Thyroid gland (tissue), 4 donors: ENCODE measurements at places on chromosomes 13 and 19. TPM values are rescaled to one million over a fixed set of nuclear protein-coding genes. Genes with fewer than 3 reads are reported as not detected.

DNA sequence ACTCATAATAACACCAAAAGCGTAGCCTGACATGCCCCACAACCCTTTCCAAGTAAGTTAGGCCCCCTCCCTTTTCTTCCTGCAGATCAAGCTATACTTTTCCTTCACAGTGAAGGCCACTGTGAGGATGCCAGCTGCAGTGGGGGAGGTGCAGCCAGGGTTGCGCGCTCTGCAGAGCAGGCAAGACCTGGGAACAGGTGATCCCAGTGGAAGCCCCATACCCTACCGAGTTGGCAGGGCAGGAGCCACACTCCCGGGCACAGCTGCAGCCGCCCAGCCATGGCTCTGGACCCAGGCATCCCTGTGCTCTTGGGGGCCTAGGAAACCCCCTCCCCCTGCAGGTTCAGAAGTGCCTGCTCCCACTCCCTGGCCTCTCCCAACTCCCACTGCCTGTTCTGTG, 18.7 kb downstream of the MTMR6 start:
- H3K27ac ChIP-seq, result no peak overlapping the region
- H3K27me3 ChIP-seq, result no peaks in the 10 kb centered on the region
- no peak overlapping the region for H3K4me3 ChIP-seq
- no peak for DNase-seq
- no peaks in the 10 kb centered on the region for H3K4me1 ChIP-seq

DNA sequence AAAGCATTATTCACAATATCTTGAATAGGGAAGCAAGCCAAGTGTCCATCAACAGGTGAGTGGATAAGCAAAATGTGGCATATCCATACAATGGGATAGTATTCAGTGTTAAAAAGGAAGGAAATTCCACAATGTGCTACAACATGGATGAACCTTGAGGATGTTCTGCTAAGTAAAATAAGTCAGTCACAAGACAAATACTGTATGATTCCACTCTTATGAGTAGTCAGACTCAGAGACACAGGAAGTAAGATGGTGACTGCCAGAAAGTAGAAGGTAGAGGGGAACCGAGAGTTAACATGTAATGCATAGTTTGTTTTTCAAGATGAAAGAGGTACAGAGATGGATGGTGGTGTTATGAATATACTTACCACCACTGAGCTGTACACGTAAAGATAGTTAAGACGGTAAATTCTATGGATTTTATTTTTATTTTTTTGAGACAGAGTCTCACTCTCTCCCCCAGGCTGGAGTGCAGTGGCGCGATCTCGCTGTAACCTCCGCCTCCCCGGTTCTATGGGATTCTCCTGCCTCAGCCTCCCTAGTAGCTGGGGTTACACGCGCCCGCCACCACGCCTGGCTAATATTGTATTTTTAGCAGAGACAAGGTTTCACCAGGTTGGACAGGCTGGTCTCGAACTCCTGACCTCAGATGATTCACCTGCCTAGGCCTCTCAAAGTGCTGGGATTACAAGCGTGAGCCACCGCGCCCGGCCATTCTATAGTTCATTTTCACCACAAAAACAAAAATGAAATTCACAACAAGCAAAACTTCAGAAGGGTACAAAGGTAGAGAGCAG, 1.0 kb upstream of the CHAMP1 start:
- H3K27ac ChIP-seq, result peak overlapping the region; percentile 83
- peak overlapping the region; percentile 91 for H3K4me3 ChIP-seq
- peak; percentile 8 for DNase-seq

DNA sequence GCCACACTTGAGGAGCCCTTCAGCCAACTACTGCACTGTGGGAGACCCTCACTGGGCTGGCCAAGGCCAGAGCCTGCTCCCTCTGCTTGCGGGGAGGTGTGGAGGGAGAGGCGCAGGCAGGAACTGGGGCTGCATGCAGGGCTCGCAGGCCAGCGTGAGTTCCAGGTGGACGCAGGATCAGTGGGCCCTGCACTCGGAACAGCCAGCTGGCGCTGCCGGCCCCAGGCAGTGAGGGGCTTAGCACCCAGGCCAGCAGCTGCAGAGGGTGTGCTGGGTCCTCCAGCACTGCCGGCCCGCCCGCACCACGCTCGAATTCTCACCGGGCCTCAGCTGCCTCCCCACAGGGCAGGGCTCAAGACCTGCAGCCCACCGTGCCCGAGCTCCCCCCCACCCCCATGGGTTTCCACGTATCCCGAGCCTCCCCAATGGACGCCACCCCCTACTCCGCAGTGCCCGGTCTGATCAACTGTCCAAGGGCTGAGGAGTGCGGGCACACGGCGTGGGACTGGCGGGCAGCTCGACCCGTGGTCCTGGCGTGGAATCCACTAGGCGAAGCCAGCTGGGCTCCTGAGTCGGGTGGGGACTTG, 1293.8 kb upstream of the PCDH9 start:
- H3K36me3 ChIP-seq, result no peaks in the 10 kb centered on the region
- H3K4me3 ChIP-seq, result no peak overlapping the region
- no peaks in the 10 kb centered on the region for H3K27me3 ChIP-seq
- H3K4me1 ChIP-seq, result no peaks in the 10 kb centered on the region
- no peak for DNase-seq
- no peak overlapping the region for H3K27ac ChIP-seq

Gene ZNF846
- total RNA-seq, result 12.1 TPM

Gene MEDAG
- total RNA-seq, result 15.2 TPM

Gene PLD3
- total RNA-seq, result 258 TPM

Gene RHPN2
- total RNA-seq, result 11.5 TPM
